ENCODE measurements at places on chromosomes 1 and 21.
A peak's percentile ranks its signal among the peaks of the same experiment; 100 is the strongest.

DNA sequence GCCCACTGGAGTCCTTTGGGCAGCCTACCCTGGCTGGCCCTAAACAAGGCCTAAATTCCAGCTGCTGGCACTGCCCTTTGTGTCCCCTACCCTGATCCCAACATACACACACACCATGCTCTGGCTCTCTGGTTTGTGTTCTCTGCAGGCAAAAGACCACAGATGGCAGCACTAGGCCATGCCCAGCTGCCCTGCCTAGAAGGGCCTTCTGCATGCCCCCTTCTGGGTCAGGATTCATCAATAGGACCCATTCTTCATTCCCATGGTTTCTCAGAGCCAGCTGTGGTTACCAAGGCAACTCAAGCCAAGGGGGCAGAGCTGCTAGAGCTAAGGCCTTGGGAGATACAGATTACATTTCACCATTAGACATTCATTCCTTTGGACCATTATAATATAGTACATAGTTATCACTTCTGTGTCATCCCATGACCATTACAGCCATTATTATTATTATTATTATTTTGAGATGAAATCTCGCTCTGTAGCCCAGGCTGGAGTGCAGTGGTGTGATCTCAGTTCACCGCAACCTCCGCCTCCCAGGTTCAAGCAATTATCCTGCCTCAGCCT, 17.5 kb downstream of the ASAP3 start:
- no peak for DNase-seq

DNA sequence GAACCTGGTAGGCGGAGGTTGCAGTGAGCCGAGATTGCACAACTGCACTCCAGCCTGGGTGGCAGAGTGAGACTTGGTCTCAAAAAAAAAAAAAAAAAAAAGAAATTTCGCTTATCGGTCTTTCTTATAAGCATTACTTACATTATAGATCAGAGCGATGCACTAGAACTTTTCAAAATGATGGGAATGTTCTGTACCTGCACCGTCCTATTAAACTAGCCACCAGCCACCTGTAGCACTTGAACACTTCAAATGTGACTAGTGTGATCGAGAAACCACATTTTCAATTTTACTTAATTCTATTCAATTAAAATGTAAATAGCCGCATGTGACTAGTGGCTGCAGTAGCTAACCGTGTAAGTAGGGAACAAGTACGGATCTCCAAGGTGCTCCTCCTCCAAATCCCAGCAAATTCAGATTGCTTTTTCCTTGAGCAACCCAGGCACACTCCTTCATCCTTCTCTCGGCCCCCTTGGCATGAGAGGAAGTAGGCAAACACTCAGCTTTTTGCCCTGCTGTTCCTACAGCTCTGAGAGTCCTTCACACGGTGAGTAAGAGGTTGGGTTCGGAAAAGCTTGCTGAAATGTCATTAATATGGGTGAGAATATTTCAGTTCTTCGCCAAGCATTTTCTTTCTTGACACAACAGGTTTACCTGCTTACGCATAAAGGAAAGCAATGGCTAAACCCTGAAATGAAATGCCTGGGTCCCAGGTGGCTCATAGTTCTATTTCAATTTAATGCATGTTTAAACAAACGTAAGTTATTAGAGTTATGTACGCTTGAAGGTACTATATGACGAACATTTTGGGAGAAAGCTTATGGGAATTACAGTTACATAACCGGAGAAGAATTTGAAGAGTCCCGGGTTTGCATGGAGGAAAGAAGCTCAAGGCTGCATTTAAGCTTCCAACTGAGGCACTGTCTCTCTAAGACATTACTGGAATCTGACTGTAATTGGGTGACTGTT, 69.5 kb upstream of the HUNK start:
- DNase-seq: peak; percentile 82

DNA sequence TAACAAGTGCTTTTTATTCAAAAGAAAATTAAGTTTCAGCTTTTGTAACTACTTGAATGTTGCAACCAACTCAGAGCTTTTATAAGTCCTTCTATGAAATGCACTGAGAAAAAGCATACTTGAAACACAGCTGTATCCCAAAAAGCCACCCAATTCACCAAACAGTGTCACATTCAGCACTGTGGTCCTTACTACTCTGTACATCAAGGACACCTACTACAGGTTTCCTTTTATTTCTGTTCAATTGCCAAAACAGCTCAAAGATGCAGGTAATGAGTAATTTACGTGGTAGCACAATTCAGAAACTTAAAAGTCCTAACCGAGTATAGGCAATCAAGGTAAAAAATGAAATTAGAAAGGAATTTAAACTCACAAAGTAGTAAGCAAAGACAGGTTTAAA, 2.5 kb downstream of the EIF4G3 start:
- DNase-seq: no peak

DNA sequence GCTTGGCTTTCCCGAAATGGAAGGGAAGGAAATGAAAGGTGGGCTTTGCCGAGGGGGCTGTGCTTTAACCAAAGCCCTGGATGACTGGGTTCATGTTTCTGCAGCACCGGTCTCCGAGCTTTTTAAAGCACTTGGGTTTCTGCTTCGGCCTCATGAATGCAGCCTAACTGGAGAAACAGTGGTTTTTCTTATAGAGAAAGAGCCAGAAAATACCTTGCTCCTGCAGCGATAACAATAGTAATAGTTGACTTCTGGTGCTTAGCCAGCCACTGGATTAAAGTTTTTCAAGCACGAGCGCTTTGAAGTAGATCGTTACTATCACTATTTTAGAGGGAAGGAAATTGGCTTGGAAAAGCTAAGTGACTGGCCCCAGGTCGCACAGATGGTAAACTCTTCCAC, 500 bp upstream of the DOCK7 start:
- DNase-seq: peak; percentile 43

DNA sequence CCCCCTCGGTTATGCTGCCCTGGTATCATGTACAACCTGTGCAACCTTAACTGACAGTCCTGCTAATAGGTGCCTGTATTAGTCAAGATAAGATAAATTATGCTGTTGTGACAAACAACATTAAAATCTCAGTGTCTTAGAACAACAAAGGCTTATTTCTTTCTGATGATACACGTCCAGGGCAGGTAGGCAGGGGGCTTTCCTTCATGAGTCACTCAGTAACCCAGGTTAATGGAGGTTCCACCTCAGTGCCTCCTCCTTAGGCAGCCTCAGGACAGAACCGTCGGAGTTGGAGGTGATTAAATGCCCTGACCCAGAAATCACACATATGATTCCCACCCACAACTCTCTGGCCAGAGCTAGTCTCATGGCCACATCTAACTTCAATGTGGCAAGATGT, 94.6 kb upstream of the CASZ1 start:
- peak; percentile 45 for DNase-seq

GRCh38 chr1:202589190-202589930, 120.9 kb downstream of the SYT2 start:
- DNase-seq: peak; percentile 100

- peak; percentile 11 for DNase-seq
These were observed 221.3 kb upstream of the DMRTA2 start for GRCh38 chr1:50644447-50645105.

- no peak for DNase-seq
These were observed 185.3 kb downstream of the AK5 start for GRCh38 chr1:77467021-77467595.
